Adrenal gland (tissue), 19 donors: ENCODE measurements at places on chromosomes 2 and 18. TPM values are rescaled to one million over a fixed set of nuclear protein-coding genes. Genes with fewer than 3 reads are reported as not detected.

Gene DUSP19
- total RNA-seq = 2.4 TPM

Gene PCARE
- not detected for total RNA-seq

Gene IL36G
- not detected for total RNA-seq

Gene SP3
- 66.2 TPM for total RNA-seq

Gene GAD1
- total RNA-seq = 13.5 TPM

Gene HAT1
- total RNA-seq = 37.8 TPM

Gene KCNIP3
- 1.3 TPM for total RNA-seq

DNA sequence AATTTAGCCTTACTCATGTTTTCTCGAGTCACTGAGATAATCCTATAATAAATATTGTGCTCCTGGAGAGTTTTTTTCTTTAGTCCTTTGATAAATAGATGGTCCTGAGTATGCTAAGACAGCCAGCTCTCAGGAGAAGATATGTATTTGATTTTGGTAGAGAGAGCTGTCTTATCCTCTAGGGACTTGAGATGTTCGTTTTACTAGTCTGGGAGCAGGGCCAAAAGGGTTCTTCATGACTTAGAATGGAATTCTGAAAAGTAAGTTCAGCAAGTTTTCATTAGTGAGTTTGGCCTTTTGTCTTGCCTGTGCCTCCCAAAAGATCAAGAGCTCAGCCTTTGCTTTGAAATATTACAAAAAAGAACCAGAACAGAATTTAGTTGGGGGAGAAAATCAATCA, 246.7 kb downstream of the BABAM2 start:
- DNase-seq = peak; percentile 50

- no peak for DNase-seq
Measured at GRCh38 chr2:188474316-188474715, 182.6 kb downstream of the GULP1 start.

DNA sequence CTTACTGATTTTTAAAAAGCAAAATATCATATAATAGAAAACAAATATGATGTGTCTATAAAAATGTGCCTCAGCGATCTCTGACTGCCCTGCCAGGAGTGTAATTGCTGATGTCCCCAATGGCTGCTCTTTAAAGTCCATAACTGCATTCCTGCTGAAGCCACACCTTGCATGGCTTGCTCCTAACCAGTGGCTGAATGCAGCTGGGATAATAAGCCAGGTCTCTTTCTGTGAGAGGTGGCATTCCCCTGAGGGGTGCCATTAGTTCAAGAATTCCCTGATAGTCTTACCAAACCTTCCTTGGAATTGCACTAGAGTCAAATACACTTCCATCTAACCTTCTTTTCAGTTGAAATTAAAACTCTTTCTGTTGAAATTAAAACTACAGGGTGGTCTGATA, 125.8 kb upstream of the ZNF804A start:
- DNase-seq = no peak

GRCh38 chr2:106618614-106619013, 131.4 kb downstream of the CD8B2 start:
- DNase-seq = no peak

- no peak for DNase-seq
Measured at GRCh38 chr18:77150588-77150987, 18.0 kb upstream of the MBP start.

DNA sequence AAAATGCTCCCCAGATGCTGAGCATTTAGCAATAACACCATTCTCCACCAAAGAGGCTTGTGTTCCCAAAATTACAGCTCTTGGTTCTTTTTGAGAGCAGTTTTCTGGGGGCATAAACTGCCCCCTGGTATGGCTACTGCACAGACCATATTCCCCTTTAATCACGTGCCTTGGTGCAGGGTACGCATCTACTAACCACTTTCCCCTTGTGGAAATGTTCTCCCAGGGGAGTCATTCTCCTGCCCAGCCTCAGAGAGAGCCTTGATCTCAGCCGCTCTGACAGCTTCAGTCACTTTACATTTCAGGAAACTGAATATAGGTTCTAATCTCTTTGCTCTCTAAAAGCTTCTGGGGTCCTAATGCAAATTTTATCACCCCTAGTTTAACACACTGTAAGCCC, 44.7 kb upstream of the EML6 start:
- no peak for DNase-seq

GRCh38 chr2:45342-46130, 769 bp downstream of the FAM110C start:
- DNase-seq = peak; percentile 28

- no peak for DNase-seq
Measured at GRCh38 chr2:71992036-71992435, 155.6 kb downstream of the CYP26B1 start.

DNA sequence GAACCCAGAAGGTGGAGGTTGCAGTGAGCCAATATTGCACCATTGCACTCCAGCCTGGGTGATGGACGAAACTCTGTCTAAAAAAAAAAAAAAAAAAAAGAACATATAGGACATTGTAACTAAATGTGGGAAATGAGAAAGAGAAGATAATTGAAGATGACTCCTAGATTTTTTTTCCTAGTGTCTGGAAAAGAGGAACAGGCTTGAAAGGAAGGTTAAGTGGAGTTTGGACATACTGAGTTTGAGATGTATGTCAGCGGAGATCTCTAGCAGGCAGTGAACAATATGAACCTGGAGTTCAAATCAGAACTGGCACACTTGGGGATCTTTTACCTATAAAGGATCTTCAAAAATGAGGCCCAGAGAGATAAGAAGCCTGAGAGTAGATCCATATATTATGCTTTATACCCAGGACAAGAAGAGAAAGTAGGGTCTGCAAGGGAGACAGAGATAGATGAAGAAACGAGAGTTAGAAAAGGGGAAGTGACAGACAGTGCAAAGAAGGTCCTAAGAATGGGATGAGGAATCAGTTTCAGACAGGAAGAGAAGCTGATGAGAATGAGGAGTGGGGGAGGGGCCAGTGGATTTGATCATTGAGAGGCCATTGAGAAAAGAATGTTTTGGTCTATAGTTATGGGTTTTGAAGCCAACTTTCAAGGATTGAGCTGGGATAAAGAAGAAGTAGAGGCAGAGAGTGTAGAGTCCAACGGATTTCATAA, 46.9 kb upstream of the CD28 start:
- DNase-seq = peak; percentile 51
